ENCODE measurements at places on chromosomes 1 and 21. TPM values are rescaled to one million over a fixed set of nuclear protein-coding genes. Genes with fewer than 3 reads are reported as not detected.

- H3K4me1 ChIP-seq, result peaks cover 37% of the 10 kb centered on the region
- H3K36me3 ChIP-seq, result no peaks in the 10 kb centered on the region
- H3K27me3 ChIP-seq, result no peaks in the 10 kb centered on the region
- peak overlapping the region; percentile 80 for H3K27ac ChIP-seq
- peak; percentile 85 for DNase-seq
These were observed 490 bp downstream of the SERINC2 start for GRCh38 chr1:31413405-31414001.

DNA sequence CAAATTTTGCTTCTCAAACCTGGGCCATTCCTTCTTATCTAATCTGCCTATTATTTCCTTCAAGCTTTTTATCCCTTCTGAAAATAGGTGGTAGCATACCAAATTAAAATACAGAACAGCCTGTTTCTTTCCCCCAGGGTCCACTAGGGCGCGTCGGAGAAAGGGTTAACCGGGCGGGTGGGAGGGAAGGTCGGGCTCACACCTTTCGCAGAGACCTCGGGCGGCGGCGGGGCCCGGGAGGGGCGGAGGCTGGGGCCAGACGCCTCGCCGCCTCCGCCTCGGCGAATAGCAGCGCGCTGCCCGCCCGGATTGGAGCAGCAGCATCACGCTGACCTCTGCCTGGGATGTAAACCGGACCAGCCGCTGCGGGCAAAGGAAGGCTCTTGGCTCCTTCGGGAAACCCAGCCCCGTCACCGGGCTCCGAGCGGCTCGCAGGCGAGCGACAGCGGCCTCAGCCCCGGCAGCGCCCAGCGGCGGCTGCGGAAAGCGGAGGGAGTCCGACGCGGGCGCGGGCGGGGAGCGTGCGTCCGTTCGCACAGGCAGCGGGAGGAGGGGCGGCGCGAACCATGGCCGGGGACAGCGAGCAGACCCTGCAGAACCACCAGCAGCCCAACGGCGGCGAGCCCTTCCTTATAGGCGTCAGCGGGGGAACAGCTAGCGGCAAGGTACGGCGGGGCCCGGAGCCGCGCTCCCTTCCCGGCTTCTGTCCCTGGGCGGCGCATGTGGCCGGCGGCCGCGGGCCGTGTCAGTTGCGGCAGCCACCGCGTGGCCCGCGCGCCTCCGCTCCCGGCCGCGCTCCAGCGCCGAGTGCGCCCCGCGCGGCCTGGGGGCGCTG, at the start of gene UCK2:
UCK2 (plus strand) TSS at position 347 of the 835 bp plus-strand sequence; CDS start at position 567, 220 bp downstream.
- DNase-seq, result peak; percentile 79
- no peaks in the 10 kb centered on the region for H3K27me3 ChIP-seq
- H3K27ac ChIP-seq, result peak within 1 kb of the TSS; percentile 93
- peaks cover 17% of the 10 kb centered on the region for H3K4me1 ChIP-seq
- H3K36me3 ChIP-seq, result no peaks in the 10 kb centered on the region

DNA sequence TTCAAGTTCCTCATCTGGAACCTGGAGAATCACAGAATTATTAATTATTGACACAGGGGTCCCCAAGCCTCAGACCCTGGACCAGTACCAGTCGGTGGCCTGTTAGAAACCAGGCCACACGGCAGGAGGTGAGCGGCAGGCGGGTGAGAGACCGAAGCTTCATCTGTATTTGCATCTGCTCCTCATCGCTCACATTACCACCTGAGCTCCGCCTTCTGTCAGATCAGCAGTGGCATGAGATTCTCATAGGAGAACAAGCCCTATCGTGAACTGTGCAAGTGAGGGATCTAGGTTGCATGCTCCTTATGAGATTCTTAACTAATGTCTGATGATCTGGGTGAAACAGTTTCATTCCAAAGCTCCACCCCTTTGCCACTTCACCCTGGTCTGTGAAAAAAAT, 125.9 kb downstream of the C1orf21 start:
- H3K4me1 ChIP-seq, result peaks cover 29% of the 10 kb centered on the region
- H3K27me3 ChIP-seq, result no peaks in the 10 kb centered on the region
- H3K27ac ChIP-seq, result peak overlapping the region; percentile 11

DNA sequence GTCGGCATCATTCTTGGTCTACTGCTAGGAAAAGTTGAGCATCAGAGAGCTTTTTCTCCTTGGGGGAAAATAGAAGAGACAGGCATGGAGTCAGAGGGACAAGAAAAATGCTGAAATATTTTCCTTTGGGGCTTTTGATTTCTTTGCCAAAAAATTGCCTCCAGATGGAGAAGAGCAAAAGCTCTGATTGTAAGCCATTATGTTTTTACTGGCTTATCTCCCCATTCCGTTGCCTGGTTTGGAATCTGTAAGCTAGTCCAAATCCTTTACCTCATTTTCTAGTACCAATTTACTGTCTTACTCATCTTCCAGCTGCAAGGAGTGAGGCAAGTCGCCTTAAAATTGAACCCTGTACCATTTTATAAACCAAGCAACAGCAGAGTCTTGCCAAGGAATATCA, 23.3 kb upstream of the NBL1 start:
- H3K4me3 ChIP-seq, result no peak overlapping the region
- no peaks in the 10 kb centered on the region for H3K27me3 ChIP-seq
- H3K36me3 ChIP-seq, result peaks cover 25% of the 10 kb centered on the region

DNA sequence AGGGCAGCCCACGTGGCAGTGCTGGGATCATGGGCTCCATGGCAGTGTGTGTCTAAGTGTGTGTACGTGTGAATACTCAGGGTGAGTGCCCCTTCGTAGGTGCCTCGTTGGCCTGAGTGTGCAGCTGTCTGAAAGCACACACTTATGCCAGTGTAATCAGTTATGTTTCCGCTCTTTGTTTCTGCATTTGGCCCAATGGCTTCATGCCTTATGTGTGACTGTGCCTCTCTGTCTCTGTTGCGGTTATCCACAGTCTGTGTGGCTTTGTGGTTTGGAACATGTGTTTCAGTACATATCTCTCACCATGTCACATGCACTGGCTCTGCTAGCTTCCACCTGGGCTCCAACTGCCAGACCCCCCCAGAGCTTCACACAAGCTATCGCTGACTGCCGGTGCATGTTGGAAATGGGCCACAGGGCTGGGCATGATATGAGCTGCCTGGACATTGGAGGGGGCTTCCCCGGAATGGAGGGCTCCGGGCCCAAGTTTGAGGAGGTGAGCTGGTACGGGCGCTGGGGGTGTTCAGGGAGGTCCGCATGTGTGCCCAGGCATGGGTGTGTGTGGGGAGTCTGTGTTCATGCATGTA, 70.3 kb upstream of the TINAGL1 start:
- no peak overlapping the region for H3K4me3 ChIP-seq
- no peak overlapping the region for H3K27ac ChIP-seq
- no peaks in the 10 kb centered on the region for H3K36me3 ChIP-seq
- H3K27me3 ChIP-seq, result peaks cover 11% of the 10 kb centered on the region
- no peak for DNase-seq

DNA sequence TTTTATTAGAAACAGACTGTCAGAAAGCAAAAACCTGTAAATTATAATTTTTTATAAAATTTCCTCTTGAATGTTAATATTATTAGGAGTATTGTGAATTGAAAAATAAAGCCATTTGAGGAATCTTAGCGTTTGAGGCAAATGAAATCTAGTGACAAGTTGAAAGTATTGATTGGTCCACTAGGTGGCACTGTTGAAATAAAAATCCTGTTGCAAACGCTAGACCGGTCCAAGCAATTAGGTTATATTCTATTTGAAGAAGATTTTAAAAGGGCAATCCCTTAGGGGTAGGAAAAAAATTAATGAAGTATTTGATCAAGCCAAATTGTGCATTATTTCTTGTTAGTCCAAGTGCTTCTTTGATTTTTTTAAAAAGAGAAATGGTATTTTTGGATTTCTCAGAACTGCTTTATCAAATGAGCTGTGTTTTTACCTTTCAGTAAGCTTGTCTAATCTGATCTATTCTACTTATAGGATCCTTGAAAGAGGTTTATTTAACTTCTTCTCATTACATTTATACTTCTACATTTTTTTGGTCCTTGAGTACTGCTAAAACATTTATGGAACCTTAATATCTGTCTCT, 57.7 kb downstream of the ATG4C start:
- no peak overlapping the region for H3K27ac ChIP-seq
- H3K4me1 ChIP-seq, result no peaks in the 10 kb centered on the region
- H3K27me3 ChIP-seq, result no peaks in the 10 kb centered on the region
- DNase-seq, result no peak
- H3K36me3 ChIP-seq, result no peaks in the 10 kb centered on the region
- no peak overlapping the region for H3K4me3 ChIP-seq

Gene RGS13
- 0.10 TPM for total RNA-seq

Gene HSD3B1
- total RNA-seq, result 2.9 TPM

Gene MARK1
- 5.2 TPM for total RNA-seq

Gene SMCP
- total RNA-seq, result not detected

Gene GALE
- total RNA-seq, result 18.0 TPM

Gene CDCP2
- not detected for total RNA-seq

Gene CD1E
- 8.9 TPM for total RNA-seq
